ENCODE measurements at places on chromosomes 1 and 21. TPM values are rescaled to one million over a fixed set of nuclear protein-coding genes. Genes with fewer than 3 reads are reported as not detected.

Gene DYRK3
- 23.6 TPM for total RNA-seq

Gene LCE2C
- total RNA-seq = not detected

Gene RGS8
- total RNA-seq = not detected

Gene CA6
- not detected for total RNA-seq

Gene SLC5A9
- 0.13 TPM for total RNA-seq

Gene GORAB
- total RNA-seq = 6.6 TPM

Gene ZBED6
- 12.3 TPM for total RNA-seq

DNA sequence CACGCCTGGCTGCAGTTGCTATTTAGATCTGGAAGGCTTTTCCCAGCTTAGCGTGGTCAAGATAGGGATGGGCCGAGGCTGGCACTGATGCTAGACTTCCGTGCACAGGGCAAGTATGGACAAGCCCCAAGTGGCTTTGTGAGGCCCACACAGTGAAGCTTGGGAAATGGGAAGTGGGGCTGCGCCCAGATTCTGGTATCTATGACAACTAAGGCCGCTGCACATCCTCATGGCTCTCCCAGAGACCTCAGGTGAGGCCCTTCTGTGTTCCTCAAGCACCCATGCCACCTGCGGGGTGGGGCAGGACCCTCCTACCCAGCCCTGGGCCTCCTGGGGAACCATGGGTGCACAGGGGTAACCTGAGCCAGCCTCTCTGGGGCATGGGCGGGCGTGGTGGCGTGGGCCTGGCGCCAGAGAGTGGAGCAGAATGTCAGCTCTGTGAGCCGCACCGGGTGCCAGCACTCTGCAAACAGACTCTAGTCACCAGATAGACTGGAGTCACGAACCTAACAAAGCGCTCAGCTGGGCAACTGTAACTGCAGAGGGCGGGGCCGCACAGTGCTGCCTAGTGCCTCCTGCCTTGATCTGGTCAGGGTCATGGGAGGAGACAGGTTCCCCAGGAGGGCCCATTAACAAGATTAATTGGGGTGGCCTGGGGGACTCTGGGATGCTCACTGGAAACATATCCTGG is 46.4 kb downstream of the ELF3 start:
- DNase-seq = peak; percentile 75

DNA sequence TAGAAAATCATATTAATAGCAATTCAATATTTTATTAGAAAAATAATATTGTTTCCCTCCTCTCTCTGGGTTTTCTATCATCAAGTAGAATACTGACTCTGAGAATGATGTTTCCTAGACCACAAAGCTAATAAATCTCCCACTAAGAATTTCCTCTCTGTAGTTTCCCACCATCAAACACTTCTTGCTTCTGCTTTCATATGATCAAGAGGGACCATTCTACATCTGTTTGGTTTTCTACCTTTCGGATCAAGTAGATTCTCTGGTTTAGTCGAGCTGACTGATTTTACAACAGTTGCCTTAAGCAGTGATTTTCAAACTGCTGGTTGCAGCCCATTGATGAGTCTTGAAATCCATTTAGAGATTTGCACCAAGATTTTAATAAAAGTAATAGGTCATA is 240.2 kb upstream of the PTBP2 start:
- DNase-seq = no peak

DNA sequence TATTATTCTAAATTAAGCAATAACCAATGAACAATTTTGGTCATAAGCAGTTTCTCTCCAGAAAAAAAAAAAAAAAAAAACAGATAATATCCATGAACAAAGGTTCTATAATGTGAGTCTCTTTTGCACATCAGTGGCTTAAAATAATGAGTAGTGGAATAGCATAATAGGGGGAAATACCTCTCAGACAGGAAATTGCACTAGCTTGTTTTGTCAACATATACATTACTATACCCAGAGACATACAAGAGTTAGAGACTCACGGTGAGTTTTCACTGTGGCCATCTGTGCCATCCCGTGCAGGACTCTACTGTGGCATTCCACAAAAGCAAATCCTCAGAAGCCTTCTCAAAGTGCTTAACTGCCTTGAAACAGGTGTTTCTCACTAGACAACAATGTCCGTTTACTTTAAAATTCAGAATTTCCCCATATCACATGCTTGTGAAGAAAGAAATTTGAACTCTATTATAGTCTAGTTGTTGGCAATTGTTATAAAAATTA is 697.9 kb downstream of the USP25 start:
- no peak for DNase-seq

DNA sequence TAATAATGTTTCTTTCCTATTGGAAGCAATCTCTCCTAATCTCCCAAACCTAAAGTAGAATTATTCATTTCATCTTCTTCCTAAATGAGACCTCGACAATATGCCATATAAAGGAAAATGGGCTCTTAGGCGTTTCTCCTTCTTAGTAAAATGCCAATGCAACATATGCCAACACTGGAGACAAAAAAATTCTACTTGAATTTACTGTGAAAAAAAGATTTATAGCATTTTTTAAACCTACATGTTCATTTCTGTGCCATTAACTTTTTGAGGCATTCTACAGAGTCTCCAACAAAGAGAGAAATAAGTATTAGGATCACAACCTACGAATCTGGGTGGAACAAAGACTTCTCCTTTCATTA is 1.3 kb downstream of the WDR47 start:
- DNase-seq = no peak

DNA sequence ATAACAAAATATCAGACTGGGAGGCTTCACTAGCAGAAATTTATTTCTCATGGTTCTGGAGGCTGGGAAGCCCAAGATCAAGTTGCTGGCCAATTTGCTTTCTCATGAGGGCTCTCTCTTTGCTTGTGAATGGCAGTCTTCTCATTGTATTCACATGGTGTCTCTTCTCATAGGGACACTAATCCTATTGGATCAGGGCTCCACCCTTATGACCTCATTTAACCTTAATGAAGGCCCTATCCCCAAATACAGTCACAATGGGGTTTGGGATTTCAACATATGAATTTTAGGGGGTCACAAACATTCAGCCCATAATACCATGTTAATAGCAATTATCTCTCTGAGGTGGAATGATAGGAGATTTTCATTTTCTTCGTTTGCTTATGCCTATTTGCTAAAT is 25.3 kb downstream of the TCEA3 start:
- no peak for DNase-seq

- DNase-seq = no peak
Measured at GRCh38 chr1:97170300-97170699, 448.7 kb downstream of the PTBP2 start.

DNA sequence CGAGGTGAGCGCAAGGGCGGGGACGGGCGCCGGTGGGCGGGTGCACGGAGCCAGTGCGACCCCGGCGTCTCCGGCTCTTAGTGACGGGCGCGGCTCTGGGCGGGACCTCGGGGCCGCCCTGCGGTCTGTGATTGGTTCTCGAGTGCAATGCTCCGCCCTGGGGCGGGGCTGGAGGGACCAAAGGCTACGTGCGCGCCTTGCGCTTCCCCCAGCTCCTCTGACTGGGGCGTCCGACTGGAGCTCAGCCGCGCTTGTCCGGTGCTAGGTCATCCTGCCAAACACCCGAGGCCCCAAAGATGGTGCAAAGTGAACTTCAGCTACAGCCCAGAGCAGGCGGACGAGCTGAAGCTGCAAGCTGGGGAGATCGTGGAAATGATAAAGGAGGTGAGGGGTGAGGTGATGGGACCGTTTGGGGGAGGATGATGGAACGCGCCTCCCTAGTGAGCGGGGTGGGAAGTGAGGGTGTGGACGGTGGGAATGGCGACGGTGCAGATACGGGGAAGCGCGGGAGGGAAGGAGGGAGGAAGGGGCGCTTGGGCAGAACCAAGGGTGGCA is 811 bp downstream of the SH3D21 start:
- peak; percentile 96 for DNase-seq

DNA sequence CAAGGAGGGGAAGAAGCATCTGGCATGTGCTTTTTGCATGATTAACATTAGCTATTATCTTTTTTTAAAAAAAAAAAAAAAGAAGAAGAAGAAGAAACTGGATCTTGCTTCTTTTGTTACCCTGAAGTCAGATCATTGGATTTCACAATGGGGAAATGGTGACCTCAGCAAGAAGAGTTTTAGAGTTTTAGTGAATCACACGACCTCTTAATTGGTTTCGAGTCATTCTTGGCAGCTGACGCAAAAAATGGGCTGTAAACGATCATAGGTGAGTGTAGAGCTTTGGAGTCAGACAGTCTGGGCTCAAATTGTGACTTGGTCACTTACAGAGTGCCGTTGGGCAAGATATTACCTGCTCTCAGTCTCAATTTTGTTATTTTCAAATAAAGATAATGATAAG is 33.3 kb upstream of the PGBD5 start:
- no peak for DNase-seq

DNA sequence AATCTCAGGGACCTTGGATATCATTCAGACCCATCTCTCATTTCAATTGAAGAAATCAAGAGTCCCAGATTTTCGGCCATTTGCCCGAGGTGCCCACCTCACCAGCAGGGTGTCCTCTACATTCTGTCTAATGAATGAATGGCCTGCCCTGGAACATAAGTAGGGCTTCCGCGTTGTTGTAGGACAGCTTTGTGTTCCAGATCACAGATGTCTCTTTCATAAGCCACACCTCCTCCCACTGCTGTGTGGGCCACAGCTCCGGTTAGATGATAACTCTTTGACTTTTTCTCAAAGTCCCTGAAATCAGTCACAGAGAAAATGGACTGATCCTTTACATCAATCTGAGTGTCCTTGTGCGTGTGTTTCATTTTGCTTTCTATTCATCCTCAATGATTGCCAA is 144.4 kb downstream of the RGS7 start:
- DNase-seq = no peak

- no peak for DNase-seq
Measured at GRCh38 chr1:71634159-71634558, 553.3 kb upstream of the ZRANB2 start.

All from Right ventricle myocardium superior (tissue), 1 donor.